Daoy (cell line): ENCODE measurements at places on chromosomes 7 and 10. TPM values are rescaled to one million over a fixed set of nuclear protein-coding genes. Genes with fewer than 3 reads are reported as not detected.

DNA sequence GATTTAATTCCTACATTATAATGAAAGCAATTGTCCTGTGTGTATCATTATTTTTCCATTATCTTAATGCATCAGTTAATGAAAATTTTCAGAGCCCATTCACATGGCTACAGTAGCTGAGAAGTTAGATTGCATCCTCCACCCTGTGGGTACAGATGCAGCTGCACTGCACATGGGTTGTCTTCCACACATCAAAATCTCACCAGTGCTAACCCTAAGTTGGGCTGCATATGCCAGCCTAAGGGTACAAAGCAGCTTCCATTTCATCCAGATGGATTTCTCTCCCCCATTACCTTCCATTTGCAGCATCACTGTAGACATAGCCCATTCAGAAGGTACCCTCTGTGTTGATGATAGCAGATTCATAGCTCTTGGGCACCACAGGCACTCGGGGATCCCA is 74.7 kb upstream of the WDR11 start:
- DNase-seq, result no peak

DNA sequence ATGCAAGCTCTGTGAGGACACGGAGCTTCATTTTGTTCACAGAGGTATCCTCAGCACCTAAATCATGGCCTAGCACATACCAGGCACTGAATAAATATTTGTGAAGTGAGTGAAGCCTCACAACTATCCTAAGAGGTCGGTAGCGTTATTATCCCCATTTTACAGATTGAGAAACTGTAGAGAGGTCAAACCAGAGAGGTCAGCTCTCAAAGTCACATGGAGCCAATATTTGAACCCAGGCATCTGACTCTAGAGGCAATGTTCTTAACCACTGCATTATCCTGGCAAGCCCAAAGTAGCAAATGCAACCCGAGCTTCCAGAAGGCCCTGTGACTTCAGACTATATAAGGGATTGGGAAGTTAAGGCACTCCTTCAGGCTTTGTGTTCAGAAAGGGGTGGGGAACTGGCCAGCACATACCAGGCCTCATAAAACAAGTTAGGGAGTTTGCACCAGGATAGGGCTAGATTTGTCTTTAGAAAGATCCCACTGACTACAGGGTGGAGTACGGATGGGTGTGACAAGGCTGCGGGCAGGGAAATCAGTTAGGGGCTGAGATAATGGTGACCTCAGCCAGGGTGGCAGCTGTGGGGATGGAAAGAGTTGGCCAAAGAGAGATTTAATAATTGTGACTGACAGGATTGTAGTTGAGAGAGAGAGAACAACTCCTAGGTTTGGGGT is 101.4 kb downstream of the TBXAS1 start:
- no peak for DNase-seq

- no peak for DNase-seq
Measured at GRCh38 chr10:71778071-71778825, 4.9 kb upstream of the VSIR start.

GRCh38 chr10:43437141-43437870 is 395 bp downstream of the ZNF487 start:
- peak; percentile 3 for DNase-seq

DNA sequence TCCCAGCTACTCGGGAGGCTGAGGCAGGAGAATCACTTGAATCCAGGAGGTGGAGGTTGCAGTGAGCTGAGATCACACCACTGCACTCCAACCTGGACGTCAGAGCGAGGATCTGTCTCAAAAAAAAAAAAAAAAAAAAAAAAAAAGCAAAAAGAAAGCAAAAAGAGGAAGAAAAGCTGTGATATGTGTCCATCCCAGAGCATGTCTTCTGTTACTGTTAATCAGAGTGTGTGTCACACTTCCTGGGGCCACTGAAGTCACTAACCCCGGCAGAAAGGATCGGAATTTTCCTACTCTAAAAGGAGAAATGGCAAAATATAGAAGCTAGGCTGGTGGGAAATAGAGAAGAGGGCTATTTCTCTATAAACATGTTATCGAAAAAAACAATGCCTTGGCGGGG is 11.9 kb downstream of the PIK3AP1 start:
- no peak for DNase-seq

- no peak for DNase-seq
Measured at GRCh38 chr7:100443096-100443840, 7.0 kb upstream of the PPP1R35 start.

DNA sequence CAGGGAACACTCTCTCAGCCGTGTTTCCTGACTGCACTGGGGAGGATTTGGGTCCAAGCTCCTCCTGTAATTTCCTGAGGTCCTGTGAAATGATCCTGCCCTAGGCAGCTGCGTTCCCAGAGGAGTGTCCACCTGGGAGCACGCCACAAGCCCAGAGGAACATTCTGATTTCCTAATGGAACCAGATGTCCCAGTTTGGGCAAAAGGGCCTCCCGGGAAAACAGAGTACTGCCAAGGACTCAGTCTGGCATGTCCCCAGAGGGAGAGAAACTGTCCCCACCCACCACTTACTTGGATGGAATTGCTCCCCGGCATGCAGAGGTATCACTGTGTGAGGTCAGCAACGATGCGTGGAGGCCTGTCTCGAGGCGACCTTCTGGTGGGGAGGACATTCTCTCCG is 34.5 kb downstream of the ASB13 start:
- no peak for DNase-seq

GRCh38 chr10:60144099-60144498 is 237.7 kb upstream of the CCDC6 start:
- no peak for DNase-seq

GRCh38 chr10:78552261-78552811 is 516.4 kb upstream of the ZMIZ1 start:
- no peak for DNase-seq

- peak; percentile 28 for DNase-seq
Measured at GRCh38 chr10:126935263-126935946, 30.2 kb downstream of the DOCK1 start.

GRCh38 chr7:1055491-1055955 is 11.2 kb downstream of the GPR146 start:
- DNase-seq, result no peak

- DNase-seq, result no peak
Measured at GRCh38 chr10:69634759-69635425, 4.8 kb downstream of the FAM241B start.

- peak; percentile 5 for DNase-seq
Measured at GRCh38 chr10:116215651-116216050, 57.4 kb downstream of the GFRA1 start.

- no peak for DNase-seq
Measured at GRCh38 chr10:110113670-110114337, 93.6 kb upstream of the MXI1 start.

DNA sequence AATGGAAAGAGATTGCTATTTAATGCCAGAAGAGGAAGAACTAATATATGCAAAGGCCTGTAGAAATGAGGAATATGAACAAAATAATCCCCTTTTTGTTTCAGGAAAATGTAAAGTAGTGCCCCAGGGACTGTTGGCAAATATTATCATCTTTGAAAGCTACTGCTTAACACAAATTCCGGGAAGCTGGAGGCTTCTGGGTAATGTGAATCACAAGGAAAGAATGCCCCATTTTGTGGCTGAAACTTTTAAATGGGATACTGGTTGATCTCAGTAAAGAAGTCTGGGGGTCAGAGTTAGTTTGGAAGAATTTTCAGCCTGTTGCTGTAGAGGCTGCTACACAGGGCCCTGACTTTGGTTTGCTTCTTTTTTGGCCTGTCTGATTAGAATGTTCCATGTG is 141.0 kb downstream of the PTEN start:
- no peak for DNase-seq

GRCh38 chr7:26500749-26501352 is 209.2 kb downstream of the SNX10 start:
- DNase-seq, result peak; percentile 42

GRCh38 chr7:131449373-131449902 is 107.0 kb downstream of the PODXL start:
- DNase-seq, result no peak

DNA sequence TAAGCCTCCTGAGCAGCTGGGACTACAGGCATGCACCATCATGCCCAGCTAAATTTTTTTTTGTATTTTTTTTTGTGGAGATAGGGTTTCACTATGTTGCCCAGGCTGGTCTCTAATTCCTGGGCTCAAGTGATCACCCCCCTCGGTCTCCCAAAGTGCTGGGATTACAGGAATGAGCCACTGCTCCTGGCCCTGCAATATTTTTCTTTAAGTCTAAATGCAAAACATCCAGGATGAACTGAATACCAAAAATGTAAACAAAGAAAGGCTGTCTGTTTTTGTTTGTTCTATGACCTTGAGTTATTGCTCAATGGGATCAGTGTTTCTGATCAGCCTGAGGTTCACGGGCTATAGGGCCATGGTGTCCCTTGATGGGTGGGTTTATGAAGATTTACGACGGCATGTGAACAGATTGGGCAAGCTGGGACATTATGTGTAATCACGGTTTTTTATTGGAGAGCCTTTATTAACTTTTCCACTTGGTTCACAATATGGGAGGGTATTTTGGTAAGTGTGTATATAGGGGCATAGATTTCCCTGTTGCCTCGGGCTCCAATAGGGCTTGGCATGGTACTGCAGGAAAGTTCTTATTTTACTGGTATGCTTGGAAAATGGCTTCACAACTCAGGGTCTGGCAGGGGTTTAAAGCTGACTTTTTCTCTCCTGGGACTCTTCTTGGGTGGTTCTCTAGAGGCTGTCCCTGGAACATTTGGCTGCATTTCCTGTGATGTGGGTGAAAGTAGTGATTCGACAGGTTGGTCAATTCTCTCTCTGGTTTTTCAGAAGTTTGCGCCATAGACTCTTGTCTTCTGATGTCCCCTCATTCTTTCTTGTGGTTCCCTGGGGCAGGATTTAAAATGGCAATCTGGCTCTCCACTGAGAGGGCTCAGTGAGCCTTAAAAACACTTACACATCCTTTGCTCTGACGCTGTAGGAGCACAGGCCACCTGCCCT is 41.6 kb downstream of the MRPS33 start:
- no peak for DNase-seq

GRCh38 chr10:89567576-89568245 is 32.3 kb upstream of the SLC16A12 start:
- DNase-seq, result no peak

- no peak for DNase-seq
Measured at GRCh38 chr7:3710531-3710930, 409.5 kb downstream of the SDK1 start.

GRCh38 chr10:73576178-73576889 is 14.8 kb downstream of the USP54 start:
- peak; percentile 29 for DNase-seq

- DNase-seq, result no peak
Measured at GRCh38 chr10:124048371-124049290, 44.8 kb downstream of the CHST15 start.

- peak; percentile 15 for DNase-seq
Measured at GRCh38 chr10:73920089-73920488, 9.2 kb downstream of the PLAU start.

DNA sequence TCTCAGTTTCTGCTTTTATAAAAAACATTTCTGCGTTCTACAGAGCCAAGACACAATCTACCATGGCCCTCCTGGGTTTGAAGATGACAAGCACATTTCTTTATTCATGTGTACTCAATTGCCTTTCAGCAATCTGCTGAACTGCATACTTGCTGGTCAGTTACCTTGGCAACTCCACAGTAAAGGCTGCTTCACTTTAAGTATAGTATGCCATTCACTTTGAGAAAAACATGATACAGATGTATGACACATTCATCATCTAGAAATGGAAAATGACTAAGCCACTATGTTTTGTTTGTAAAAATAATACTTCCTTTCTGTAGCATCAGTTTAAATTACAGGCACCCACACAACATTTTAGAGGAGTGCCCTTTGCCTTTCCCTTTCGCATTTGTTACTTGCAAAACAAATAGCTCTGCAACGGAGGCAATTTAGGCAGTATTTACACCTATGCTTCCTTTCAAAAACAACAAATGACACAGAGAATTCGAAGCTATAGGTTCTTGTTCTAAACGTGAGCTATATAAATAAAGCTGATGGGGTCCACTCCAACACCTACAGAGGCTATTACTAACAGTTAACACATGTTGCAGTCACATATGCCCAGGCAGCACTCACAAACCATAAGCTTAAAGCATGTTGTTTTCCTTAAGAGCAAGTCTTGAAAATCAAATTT is 23.5 kb downstream of the SGCE start:
- peak; percentile 47 for DNase-seq

GRCh38 chr7:45161842-45162241 is 4.3 kb downstream of the RAMP3 start:
- no peak for DNase-seq

DNA sequence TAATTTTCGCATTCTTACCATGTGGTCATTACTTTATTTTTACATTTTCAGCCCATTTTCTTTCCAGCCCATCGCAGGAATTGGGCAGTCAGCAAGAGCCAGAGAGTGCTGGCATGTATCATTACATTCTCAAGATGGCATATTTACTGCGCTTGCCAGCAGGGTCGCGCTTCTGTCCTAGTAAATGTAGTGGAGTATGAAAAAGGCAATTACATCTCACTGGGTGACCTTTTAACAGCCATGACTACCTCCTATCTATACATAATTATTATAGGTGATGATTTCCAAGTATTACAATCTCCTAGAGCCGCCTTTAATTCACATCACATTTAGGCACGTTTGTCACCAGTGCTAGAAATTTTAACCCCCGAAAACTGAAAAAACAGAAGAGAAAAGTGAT is 433.7 kb upstream of the MGMT start:
- DNase-seq, result no peak

DNA sequence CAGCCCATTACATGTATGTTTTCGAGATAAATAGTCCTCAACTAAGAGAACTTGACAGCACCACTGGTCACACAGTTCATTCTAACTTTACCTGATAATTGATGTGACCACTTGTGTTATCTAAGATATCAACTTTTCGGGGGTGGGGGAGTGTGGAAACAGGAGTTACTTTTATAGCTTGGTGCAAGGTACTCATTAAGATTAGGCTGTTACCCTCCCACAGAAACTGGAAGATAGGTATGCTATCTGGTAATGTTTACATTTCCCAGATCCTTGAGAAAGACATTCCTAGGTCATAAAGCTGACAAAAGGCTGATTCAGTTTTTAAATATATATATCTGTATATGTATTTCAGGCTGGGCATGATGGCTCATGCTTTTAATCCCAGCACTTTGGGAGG is 11.1 kb downstream of the ERVW-1 start:
- DNase-seq, result no peak

- peak; percentile 79 for DNase-seq
Measured at GRCh38 chr7:134470864-134471263, 12.0 kb upstream of the AKR1B1 start.

GRCh38 chr7:20158684-20159083 is 58.5 kb downstream of the MACC1 start:
- peak; percentile 21 for DNase-seq

DNA sequence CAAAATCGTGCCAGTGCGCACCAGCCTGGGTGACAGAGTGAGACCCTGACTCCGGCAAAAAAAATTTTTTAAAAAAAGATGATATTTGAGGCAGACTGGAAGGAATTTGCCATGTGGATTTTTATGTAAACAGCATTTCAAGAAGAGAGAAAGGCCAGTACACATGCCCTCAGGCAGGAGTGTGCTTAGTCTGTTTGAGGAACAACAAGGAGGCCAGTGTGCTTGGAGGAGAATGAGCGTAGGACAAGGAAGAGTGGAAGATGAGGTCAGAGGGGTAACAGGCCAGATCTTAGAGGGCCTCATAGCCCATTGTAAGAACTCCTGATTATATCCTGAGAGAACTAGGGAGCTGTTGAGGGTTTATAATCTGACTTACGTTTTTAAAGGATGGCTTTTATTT is 17.2 kb upstream of the STRIP2 start:
- DNase-seq, result no peak

Gene SYCE1
- total RNA-seq, result 0.80 TPM in 1 of 2 replicates, not detected in the other

Gene PLPP4
- 3.9 and 15.8 TPM in 2 replicates for total RNA-seq

Gene TRIM73
- 0.23 and 0.71 TPM in 2 replicates for total RNA-seq

Gene CLRN3
- not detected in 2 replicates for total RNA-seq

Gene AKR1C2
- total RNA-seq, result 1.4 and 1.9 TPM in 2 replicates

Gene SPACDR
- total RNA-seq, result 1.6 TPM in 1 of 2 replicates, not detected in the other

Gene HECW1
- total RNA-seq, result 3.7 and 16.3 TPM in 2 replicates

Gene ITPRID1
- total RNA-seq, result not detected in 2 replicates

Gene TBC1D12
- 8.1 and 10.9 TPM in 2 replicates for total RNA-seq

Gene ZNF487
- total RNA-seq, result 1.0 and 1.8 TPM in 2 replicates
